Activated CD8-positive, alpha-beta memory T cell treated with anti-CD3 and anti-CD28 coated beads, Interleukin-2, amount 50 U/mL, for 48 hours (primary cell): ENCODE measurements at places on chromosomes 3 and 15.
A peak's percentile ranks its signal among the peaks of the same experiment; 100 is the strongest.

DNA sequence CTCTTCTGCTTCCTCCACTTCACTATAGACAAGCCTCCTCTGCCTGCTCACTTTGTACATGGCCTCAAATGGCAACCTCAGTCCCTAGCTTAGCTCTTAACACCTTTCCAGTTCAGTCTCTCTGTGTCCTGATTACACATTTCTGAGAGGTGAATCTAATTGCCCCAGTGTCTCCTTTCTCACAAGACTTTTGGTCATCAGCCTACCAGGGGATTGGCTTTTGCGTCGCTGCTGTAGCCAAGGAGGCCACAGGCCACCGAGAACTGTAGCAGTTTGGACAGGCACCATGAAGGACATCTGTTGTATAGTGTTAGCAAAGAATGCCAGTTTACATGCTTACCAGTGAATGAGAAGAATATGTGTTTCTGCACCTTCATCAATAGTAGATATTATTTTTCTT, 8.5 kb downstream of the IREB2 start:
- no peak for DNase-seq

- DNase-seq, result no peak
These were observed 78.9 kb upstream of the DPH6 start for GRCh38 chr15:35624881-35625280.

DNA sequence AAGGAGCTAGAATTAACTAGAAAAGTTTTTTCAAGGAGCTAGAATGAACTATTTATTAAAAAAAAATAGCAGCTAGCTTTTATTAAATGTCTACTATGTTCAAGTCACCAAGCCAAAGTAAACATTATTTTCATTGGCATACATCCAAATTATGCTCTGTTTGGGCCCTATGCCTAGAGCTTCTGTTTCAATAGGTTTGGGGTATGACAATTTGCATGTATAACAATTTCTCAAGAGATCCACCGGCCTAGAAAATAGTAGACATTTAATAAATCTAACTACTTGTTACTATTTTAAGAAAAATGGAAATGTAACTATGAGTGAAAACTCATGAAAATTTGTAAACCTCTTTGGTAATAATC, 8.0 kb downstream of the GABRR3 start:
- DNase-seq, result no peak

DNA sequence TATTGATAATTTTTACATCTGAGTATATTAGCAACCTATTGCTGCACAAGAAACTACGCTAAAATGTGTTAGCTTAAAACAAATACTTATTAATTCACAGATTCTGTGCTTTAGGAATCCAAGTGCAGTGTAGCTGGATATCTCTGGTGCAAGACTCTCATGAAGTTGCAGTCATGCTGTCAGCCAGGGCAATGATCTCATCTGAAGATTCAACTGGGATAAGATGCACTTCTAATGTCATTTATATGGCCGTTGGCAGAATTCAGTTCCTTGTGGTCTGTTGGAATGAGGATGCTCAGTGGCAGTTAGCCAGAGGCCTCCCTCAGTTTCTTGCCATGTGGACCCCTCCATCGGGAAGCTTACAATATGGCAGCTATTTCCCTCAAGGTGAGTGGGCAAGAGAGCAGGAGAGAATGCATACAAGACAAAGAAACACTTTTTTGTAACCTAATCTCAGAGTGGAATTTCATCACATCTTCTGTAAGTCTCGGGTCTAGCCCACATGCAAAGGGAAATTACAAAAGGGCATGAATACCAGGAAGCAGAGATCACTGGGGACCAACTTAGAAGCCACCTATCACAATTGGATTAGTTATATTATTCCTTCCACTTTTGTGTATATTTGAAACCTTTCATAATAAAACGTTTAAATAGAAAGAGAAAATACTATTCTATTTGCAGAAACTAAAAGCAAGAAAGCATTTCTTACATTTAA, 61.6 kb downstream of the DPH6 start:
- DNase-seq, result no peak

GRCh38 chr15:55873024-55873720, 120.2 kb downstream of the NEDD4 start:
- no peak for DNase-seq

DNA sequence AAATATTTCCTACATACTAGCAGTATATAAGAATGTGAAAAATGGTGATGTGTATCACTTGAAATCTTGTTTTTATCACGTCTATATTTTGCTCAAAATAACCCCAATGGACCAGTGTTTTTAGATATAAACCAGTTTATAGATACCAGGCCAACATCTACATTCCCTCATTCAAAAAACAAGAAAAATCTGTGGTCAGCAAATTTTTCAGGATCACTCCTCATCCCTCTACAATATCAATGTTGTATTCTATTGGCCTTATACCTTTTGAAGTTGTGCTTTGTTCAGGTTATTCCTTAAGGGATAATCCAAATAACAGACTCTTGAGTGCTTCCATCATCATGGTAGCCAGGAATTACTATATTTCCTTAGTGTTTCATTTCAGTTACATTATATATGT, 332.9 kb upstream of the ARRDC4 start:
- DNase-seq, result no peak

GRCh38 chr15:71136159-71136783, 21.0 kb downstream of the THSD4 start:
- DNase-seq, result no peak

- DNase-seq, result no peak
These were observed 292.7 kb downstream of the DIPK2A start for GRCh38 chr3:144264350-144264749.

DNA sequence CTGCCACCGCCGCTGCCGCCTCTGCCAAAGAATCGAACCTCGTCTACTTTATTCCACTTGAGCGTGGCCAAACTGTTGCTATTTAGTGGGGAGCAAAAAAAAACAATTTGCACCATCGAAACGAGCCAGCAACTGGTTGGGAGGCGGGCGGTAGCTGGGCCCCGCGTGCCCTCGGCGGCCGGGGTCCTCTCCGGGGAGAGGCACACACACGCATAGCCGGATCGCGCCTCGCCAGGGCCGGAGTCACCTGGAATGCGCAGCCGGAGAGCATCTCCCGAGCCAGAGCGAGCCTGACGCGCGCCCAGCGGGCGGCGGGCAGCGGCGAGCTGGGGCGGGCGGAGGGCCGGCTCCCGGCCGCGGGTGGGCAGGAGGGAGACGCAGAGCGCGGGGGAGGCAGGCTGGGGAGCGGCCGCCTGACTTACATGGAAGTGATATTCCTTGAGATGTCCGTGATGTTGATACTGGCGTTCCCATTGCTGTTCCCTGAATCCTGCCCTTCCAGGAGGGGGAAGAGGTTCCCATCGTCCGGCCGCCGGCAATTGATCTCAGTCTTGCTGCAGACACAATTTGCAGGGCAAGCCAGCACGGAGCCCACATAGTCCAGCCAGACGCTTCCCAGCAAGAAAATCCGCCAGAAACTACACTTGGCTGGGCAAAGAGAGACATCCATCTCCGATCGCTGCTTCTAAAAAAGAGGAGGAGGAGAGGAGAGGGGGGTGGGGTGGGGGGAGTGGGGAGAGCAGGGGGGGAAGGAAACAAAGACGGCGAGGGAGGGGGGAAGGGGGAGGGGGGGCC, 858 bp downstream of the NTRK3 start:
- no peak for DNase-seq

DNA sequence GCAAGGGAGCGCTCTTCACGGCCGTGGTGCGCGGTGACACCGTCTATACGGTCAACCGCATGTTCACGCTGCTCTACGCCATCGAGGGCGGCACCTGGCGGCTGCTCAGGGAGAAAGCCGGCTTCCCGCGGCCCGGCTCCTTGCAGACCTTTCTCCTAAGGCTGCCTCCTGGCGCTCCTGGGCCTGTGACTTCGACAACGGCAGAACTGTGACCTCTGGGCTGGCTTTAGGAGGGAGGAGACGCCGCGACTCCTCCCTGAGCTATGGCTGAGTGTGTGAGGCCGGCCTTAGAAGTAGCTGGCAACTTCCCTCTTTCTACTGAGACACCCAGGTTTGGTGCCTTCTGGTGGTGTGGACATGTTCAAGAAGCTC, 1.4 kb downstream of the KBTBD13 start:
- DNase-seq, result peak; percentile 79

DNA sequence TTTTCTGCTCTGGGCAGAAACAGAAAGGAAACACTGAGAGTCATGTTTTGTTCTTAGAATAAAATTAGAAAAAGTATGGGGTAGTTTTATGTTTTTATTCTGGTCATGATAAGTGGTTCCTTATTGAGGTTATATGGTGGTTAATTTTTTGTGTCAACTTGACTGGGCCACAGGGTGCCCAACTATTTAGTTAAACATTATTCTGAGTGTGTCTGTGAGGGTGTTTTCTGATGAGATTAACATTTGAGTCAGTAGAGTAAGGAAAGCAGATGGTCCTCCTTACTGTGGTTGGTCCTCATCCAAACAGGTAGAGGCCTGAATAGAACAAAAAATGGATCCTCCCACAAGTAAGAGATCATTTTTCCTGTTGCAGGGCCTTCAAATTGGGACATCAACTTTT, 98.9 kb downstream of the C3orf38 start:
- no peak for DNase-seq
